ENCODE measurements at places on chromosomes 16 and 17.
A peak's percentile ranks its signal among the peaks of the same experiment; 100 is the strongest.

- no peak for DNase-seq
These were observed 186.4 kb upstream of the ERCC4 start for GRCh38 chr16:13733561-13733960.

DNA sequence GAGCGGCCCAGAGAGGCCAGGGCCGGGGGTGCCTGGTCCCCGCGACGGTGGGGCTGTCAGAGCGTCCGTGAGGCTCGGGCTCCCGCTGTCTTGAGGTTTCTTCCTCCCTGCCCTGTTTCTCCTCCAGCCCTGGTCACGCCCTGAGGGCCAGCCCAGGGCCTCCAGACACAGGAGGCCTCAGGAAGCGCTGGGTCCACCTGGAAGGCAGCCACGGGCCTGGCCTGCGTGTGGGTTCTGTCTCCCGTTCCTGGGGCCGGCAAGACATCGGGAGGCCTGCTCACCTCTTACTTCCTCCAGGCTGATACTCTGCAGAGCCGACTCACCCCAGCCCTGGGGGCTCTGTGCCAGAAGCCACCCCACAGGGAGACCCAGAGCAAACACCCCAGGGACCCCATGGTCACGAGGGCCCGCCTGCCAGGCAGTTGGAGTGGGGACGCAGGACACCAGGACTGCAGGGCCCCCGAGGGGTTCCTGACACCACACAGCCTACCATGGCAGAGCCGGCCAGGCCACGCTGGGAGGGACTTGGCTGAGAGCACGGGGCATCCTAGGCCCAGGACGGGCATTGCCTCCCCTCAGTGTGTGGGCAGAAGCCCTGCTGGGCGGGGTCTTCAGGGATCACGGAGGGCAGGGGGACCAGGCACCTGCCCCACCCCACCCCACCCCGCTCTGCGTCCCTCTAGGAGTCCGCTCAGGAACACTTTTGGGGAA, 18.9 kb upstream of the CACNA1H start:
- DNase-seq = no peak

DNA sequence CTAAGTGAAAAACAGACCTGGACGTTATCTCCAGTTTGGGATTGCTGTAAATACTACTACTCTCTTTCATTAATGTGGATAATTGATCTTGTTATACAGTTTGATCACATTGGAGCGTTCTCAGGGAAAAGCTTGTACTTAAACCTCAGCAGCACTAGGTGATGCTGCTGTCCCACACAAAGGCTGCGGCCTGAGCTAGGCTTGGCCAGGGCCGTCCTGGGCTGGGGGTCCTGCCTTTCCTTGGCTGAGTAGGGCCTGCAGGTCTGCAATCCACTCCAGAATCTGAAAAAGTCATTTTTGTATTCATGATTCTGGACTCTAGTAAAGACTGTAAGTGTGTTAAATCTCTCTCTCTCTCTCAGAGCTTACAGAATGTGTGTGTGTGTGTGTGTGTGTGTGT, 23.7 kb upstream of the PMFBP1 start:
- DNase-seq = no peak

- DNase-seq = no peak
These were observed 250.8 kb upstream of the SOX9 start for GRCh38 chr17:71869841-71870545.

DNA sequence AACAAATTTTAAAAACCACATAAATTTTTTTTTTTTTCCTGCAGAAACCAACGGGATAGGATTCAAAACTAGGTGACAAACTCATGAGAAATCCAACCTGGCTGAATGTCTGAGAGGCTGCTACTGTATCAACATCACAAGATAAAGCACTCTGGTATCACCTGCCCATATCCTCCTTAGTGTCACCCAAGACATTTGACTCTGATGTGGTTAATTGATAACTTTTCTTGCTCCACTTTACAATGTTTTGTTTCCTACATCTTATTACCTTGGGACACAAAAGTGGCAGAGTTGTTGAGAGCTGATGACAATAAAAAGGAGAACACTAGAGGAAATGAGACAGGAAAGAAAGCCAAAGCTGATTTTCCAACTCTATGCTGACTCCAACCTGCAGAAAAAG, 4.0 kb upstream of the FBXL20 start:
- no peak for DNase-seq

DNA sequence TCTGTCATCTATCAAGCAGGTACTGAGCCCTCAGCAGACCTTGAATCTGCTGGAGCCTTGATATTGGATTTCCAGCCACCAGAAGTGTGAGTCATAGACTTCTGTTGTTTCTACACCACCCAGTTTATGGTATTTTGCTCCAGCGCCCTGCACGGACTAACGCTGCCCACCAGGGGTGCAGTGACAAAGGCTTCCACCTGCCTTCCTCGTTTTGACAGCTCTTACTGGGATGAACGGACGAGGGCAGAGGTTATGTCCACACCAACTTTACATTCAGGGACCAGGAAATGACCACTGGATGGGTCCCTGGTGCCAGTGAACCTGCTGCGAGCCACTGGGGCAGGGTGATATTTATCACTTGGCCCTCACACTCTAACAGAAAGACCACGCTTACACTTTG, 66.6 kb upstream of the CBX4 start:
- no peak for DNase-seq

DNA sequence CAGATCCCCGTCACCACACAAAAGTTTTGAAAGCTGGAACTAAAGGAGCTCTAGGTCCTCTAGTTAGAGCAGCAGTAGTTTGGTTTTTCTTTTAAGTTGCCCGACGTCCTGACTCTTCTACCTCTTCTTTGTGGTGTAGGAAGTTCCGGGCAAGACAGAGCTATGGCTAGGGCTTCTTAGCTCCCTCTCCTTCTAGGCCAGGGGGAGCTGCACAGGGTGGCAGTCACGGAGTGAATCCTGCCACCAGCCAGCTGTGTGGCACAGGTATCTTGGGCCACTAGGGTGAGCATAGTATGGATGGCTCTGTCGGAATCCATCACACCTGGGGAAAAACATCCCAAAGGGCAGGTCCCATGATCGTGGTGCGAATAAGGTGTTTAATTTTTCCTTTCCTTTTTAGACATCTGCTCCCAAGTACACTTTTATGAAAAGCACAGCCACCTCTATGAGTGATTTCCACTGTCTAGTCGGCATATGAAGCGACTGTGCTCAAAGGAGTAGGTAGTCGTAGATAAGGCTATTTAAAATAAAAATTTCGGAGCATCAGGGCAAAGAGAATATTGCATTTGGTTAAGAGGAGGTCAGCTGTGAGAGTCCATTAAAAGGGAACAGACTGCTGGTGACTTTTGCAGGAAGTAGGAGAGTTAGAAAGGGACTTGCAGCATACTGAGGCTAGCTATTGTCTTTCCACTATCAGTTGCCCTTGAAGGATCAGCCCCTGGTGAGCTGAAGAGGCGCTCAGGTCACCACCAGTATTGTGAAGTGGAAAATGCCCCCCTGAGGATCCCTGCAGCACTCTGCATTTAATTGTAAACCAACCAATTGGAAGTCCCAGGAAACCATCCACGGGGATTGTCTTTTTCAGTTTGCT, 2.1 kb downstream of the PRKCA start:
- no peak for DNase-seq

DNA sequence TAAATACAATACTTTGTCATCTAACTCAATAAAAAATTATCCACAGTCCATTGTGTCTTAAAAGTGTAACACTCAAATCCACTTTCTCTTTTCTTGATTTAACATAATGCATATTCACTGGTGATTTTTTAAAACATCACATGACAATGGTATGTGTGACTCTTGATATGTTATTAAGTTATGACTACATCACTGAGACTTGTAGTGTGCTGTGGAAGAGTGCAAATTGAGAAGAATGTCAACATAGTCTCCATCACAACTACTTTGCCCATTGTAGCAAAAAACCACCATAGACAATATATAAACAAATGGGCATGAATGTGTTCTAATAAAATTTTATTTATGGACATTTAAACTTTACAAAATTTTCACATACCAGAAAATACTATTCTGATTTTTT, 380.7 kb upstream of the PMFBP1 start:
- no peak for DNase-seq

- DNase-seq = peak; percentile 35
These were observed 9.1 kb upstream of the PPP1R1B start for GRCh38 chr17:39617446-39618245.

GRCh38 chr16:84059946-84060901, 17.6 kb upstream of the SLC38A8 start:
- DNase-seq = no peak

DNA sequence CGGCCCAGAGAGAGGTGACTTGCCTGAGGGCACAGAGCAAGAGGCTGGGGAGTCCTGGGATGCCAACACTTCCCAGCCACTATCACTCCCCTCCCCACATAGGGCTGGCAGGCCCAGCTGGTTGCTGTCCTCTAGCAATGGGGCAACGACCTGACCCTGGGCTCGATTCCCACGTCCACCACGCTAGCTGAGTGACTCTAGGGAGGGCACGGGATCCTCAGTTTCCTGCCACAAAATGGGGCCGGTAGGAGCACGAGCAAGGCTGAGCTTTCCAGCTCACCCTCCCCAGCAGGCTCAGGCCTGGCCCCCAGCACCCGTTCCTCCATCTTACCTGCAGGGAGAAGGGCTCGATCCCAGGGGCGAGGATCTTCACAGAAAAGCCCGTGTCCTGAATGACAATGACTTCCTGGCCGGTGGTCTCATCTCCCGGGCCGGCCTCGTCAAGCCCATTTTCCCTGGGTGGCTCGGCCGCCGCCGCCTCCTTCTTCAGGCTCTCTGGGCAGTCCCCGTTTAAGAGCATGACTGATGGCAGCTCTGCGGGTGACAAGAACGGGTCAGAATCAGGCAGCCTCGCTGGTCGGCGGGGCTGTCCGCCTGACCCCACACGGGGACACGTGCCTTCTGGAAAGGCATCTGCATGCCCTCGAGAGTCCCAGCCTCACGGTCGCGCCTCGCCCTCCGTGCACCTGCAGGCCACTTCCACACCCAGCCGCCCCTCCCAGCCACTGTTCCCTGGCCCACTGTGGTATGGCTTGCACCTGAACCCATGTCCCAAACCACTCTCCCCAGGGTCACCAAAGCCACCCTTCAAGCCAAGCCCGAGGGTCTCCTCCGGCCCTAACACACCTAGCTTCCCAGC, 7.3 kb downstream of the CLUH start:
- DNase-seq = no peak

- DNase-seq = no peak
These were observed 236.0 kb upstream of the IRX5 start for GRCh38 chr16:54694651-54695050.

DNA sequence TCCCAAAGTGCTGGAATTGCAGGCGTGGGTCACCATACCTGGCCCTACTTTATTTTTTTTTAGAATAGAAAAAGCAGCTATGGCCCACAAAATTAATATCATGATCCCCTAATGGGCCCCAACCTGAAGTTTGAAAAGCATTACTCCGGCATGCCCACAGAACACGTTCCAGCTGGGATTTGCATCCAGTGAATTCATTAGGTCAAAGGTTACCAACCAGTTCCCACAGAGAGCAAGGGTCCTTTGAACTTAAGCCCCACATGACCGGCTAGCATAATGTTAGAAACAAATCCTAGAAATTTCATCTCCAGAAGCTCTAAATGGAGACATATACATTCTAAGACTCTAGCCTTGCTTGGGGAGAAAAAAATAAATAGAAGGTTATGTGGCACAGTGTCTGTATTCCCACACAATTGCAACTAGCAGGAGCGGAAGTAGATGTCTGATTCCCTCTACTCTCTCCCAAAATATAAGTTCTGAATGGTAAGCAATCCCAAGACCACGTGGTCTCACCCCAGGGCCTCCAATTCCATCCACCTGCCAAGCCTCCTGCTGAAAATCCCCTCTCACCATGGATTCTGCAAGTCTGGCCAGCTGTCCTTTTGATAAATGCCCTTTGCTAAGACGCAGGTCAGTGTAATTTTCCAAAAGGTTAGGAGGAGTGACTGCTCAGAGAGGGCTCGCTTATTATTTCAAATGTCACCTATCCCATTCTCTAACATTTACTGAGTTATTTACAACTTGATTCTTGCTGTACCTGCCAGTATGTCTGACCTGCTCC, 395.8 kb downstream of the NPIPA8 start:
- DNase-seq = no peak

GRCh38 chr16:86068722-86069121, 169.8 kb downstream of the IRF8 start:
- DNase-seq = no peak

DNA sequence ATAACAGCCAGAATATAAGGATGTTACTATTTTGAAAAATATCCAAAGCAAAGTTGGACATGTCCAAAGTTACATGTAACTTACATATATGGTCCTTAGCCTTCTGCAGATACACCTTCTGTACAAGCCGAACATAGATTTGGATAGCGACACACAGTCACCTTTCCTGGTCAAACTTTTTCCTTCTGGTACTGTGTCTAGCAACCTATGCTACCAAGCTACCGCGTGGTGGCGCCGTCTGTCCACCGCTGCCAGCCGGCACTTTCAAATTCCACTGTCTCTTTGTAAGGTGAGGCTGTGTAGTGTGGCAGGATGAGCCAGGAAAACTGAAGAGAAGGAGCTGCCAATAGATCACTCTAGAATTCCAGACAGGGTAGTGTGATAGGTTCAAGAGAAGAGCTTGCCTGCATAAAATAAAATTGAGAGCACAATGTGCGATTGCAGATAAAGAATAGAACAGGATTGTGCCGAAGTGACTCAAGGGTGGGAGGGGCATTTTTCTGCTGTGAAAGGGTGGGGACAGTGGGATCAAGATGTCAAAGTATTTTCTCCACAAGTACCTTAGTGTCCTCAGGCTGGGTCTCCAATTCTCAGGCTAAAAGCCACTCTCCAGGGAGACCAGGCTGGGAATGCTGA, 366.9 kb downstream of the SLC39A11 start:
- DNase-seq = peak; percentile 26

DNA sequence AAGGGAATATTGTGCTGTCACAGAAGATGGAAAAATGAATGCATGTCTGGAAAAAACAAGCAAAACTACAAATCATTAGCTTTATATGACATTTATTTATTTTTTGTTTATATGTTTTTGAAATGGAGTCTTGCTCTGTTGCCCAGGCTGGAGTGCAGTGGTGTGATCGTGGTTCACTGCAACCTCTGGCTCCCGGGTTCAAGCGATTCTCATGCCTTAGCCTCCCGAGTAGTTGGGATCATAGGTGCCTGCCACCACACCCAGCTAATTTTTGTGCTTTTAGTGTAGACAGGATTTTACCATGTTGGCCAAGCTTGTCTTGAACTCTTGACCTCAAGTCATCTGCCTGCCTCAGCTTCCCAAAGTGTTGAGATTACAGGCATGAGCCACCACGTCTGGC, 8.5 kb downstream of the NDE1 start:
- DNase-seq = no peak

- DNase-seq = peak; percentile 60
These were observed 143.8 kb upstream of the CRHR1 start for GRCh38 chr17:45640141-45640850.

- no peak for DNase-seq
These were observed 21.3 kb upstream of the EMP2 start for GRCh38 chr16:10601444-10602408.

- no peak for DNase-seq
These were observed 88.8 kb upstream of the GSE1 start for GRCh38 chr16:85524365-85524629.

GRCh38 chr16:69448470-69449193, 24.2 kb downstream of the CYB5B start:
- DNase-seq = no peak

DNA sequence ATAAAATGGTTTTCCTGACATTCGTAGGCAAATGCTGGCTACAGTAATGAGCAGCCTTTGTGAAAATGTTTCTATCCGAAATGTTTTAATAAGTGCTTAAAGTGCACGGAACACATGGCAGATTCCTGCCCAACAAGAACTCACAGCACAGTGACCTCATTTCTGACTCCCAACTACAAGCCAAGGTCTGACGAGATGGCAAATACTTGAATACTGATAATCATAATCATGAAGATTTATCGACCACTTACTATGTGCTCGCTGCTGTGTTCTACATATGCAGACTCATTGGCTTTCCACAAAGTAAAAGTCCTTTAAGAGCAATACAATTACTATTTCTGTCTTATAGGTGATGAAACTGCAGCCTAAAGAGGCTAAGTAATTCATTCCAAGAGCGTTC, 238.1 kb upstream of the CDH5 start:
- DNase-seq = no peak
